ENCODE measurements at places on chromosomes 2 and 18. TPM values are rescaled to one million over a fixed set of nuclear protein-coding genes. Genes with fewer than 3 reads are reported as not detected.

Gene CHST10
- 11.3 TPM for polyA plus RNA-seq

Gene CPLX4
- not detected for polyA plus RNA-seq

Gene FEV
- not detected for polyA plus RNA-seq

Gene SPEG
- polyA plus RNA-seq = 32.8 TPM

Gene REG1B
- polyA plus RNA-seq = not detected

Gene STARD6
- polyA plus RNA-seq = not detected

Gene FAM110C
- not detected for polyA plus RNA-seq

Data from AG04450 (cell line).